ENCODE measurements at places on chromosomes 4 and X.
A peak's percentile ranks its signal among the peaks of the same experiment; 100 is the strongest.

DNA sequence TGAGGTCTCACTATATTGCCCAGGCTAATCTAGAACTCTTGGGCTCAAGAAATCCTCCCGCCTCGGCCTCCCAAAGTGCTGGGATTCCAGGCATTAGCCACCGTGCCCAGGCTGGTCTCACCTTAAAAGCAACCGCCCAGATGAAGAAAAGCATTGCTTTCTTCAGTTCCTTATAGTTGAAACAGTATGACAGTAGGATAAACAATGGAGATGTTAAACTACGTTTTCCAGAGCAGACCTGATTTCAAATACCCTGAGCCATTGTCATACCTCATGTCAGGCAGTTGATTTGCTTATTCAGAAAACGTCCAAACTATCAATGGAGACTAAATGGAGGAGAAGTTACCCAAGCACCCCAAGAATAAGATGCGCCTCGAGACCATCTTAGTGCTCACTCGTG, 26.3 kb upstream of the TMEM131L start:
- DNase-seq = no peak

GRCh38 chr4:5887361-5888221, 5.3 kb downstream of the CRMP1 start:
- peak; percentile 60 for DNase-seq

GRCh38 chr4:5715357-5715756, 4.4 kb downstream of the EVC start:
- no peak for DNase-seq

- no peak for DNase-seq
Observed at GRCh38 chr4:54585321-54586000, 72.3 kb upstream of the KIT start.

- DNase-seq = no peak
Observed at GRCh38 chr4:58760100-58760499, 1649.9 kb upstream of the IGFBP7 start.

DNA sequence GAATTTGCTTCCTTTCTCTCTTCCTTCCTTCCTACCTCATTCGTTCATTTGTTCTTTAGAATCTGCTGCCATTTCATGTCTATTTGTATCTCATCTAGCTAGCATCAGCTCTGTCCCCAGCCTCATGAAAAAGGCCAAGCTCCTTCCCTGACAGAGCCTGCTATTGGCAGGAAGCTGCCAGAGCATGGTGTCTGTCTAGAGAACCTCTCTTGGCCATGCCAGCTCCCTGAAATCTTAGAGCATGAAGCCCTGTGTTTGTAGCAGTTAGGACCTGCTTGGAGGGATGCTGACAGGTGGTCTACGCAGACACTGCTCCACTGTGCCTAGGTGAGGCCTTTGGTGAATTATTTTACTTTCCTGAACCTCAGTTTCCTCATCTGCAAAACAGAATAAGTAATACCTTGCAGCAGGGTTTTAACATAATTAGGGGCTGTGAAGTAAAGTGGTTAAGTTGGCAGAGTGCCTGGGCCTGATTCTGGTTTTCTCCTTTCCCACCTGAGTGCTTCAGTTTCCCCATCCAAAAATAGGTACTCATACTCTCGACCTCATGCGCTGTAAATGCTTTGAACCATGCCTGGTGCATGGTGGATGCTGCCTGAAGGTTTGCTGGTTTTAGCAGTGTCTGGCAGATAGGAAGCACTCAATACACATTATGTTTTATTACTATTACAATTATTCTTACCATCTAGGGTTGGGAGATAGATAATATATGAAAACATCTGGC, 4.7 kb downstream of the PTTG2 start:
- no peak for DNase-seq

- DNase-seq = peak; percentile 73
Observed at GRCh38 chrX:123481913-123482851, 250.7 kb downstream of the THOC2 start.

- no peak for DNase-seq
Observed at GRCh38 chr4:150115851-150116250, 37.6 kb downstream of the DCLK2 start.

DNA sequence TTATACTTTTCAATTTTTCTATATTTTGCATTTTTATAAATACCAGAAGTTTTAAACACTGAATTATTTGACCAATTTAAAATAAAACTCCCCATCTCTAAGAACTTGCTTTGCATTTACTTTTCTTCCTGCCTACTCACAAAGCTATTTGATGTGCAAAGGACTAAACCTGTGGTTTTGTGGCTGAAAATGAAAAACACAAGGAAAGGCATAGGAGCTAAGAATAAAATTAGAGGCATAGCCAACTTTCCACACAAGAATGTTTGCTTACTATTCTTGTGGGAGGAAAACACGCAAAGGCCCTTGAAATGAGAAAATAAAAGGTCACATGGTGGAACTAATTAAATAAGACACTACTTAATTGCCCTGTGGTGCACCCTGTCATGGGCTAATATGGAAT, 221.2 kb downstream of the KLHL13 start:
- DNase-seq = no peak

- DNase-seq = no peak
Observed at GRCh38 chrX:119189595-119189994, 46.5 kb upstream of the PGRMC1 start.

DNA sequence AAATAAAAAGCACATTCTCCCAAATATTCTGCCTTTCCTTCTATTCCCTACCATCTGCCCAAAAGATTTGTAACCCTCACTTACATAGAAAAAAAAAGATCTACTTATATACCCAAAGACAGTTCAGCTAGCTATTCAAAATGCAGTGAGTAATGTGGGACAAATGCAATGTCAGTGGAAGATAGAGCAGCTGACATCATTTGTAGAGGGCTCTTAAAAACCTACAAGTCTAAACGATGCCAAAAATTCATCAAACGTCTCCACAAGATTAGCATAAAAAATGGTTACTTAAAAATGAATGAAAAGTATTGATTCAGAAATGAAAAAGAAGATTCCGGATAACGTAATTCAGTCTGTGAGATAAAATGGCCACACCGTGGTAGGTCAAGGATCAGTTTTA, 96.5 kb downstream of the ASB9 start:
- no peak for DNase-seq

DNA sequence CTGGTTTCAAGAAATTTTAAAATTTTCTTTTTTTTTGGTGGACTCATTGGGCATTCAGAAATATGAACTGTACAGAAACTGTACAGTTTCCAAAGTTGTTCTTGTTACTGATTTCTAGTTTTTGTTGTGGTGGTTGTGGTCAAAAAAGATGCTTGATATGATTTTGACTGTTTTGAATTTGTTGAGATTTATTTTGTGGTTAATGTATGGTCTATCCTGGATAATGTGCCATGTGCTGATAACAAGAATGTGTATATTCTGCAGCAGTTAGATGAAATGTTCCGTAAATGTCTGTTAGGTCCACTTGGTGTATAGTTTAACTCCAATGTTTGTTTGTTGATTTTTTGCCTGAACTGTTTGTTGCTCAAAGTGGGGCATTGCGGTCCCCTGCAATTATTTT, 127.6 kb upstream of the NUDT6 start:
- DNase-seq = no peak

DNA sequence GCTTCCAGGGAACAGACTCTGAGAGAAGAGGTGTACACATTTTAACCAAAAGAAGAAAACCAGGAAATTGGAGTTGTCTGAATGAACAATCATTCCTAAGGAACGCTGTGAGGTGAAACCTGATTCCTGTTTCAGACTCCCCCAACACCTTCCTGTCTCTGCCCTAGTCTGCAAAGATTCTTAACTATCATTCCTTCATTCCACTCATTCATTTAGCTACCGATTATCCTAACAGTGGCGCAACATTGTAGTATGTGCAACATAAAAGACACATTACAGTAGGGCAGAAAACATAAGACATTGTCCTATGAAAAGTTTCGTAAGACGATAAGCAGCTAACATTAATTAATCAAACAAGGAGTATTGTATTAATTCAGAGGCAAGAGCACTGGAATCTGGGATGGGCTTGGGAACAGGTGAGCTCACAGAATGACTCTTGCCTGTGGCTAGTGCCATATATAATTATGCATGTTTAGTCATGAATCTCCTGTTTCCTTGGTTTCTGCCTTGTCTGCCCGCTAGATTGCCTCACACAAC, 23.8 kb upstream of the ADH7 start:
- DNase-seq = no peak

GRCh38 chr4:144740316-144740715, 94.4 kb downstream of the HHIP start:
- no peak for DNase-seq

DNA sequence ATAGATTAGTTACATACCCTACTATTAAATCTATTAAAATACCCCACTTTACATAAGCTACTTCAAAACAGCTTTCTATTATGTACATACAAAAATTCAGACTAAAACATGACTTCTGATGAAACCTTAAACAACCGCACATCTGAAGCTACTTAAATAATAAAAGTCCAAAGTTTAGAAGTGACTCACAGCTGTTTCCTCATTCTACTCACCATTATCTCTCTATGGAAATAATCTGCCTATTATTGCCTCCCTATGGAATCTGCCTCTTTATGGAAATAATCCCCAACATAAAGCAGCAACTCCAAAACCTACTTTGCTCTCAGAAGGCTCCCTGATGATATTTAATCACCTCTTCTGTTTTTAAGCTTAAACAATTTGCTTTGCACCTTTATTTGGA, 15.7 kb upstream of the BANK1 start:
- no peak for DNase-seq

DNA sequence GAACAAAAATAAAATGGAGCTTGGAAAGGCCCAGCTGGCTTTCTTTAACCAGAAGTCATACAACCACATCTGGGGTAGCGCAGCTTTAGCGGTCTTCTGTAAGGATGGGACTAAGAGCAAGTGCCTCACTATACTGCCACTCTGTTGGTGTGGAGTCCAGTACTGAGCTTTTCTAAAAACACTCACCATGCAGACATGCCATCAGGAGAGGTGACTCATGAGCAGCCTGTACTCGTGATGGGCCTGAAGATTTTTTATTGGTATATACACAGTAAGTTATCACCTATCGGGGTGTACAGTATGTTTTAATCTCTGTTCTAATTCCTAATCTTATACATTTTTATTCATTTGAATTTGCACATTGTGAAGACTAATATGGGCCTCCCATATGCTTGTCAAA, 9.6 kb downstream of the PPP3CA start:
- DNase-seq = no peak

- no peak for DNase-seq
Observed at GRCh38 chr4:171002246-171002645, 811.0 kb upstream of the GALNTL6 start.

GRCh38 chr4:184826691-184827270, 1.0 kb upstream of the ACSL1 start:
- no peak for DNase-seq

- DNase-seq = no peak
Observed at GRCh38 chr4:40502220-40502619, 127.4 kb downstream of the RBM47 start.

DNA sequence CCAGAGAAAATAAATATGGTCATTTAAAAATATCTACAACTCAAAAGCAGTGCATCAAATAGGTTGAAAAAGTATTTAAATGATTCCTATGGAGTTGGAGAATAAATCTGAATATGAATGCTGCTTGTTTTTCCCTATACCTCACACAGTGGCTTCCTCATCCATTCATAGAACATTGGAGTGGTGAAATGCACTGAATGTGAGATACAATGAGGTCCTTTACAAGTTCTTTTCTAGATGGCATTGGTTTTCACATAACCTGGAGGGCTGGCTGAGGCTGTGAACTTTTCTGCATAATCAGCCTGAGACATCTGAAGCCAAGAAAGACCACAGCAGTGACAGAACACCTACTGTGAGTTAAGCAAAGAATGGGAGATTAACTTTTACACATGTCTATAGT, 279.1 kb upstream of the NRK start:
- DNase-seq = no peak

DNA sequence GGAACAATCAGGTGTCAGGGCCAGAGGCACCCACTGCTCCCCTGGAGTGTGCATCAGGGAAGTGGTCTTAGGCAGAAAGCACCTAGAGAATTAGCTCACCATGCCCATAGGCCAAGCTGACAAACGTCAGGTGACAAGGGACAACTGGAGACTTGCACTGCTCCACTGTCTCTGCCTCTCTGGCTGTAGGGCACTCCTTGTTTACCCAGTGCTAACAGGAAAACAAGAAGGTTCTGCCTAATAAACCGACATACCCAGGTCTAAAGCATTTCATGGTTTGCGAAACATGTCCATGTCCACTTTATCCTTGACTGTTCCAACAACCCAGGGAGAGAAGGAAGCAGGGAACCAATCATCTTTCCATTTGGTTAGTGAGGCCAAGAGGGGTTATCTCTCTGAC, 92.5 kb upstream of the MAMLD1 start:
- no peak for DNase-seq

- DNase-seq = no peak
Observed at GRCh38 chr4:78369679-78370078, 181.9 kb upstream of the ANXA3 start.

DNA sequence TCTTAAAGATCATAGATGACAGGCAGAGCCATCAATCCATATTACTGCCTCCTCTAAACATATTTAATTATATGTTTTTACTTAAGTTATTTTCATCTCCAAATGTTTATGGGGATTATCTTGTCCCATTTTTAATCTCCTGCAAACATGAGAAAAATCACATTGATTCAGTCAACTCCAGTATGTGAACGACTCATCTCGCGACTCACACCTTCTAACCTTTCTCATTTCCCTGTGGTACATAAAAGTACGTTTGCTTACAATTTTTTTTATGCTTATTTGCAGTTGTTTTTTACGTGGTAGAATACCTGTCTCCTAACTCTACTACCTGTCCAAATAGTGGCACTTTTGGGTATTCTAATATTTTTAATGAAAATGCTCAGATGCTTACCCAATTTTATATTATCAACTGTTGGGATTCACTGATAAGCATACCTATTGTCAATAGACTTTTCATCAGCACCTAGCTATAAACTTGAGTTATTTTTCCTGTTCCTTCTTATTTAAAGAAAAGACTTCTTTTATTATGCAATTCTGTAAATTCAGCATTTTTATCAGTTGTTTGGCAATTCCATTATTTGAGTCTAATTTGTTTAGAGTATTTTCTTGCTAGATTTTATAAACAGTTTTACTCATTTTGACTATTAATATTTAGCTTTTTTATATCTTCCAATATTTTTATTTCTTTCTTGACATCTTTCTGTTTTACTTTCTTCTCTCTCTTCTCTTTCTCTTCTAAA, 276.6 kb downstream of the ANK2 start:
- DNase-seq = no peak

DNA sequence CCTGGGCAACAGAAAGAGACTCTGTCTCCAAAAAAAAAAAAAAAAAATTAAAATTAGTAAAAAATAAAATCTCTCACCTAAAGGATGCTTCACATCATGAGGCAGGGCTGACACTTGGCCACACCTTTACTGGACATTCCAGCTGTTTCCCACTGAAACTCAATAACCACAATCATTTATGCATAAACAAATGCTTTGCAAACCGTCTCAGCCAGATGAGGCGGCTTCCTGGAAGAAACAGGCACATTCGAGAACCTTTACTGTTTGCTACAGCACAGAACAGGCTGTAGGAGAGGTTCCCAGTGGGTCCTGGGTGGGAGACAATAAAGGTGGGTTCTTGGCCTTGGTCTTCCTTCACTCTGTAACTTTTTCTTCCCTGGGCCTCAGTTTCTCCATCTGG, 10.9 kb upstream of the TBC1D14 start:
- DNase-seq = no peak

All from lung (tissue), 17 donors.